Prostate gland (tissue), 2 donors: ENCODE measurements at places on chromosomes 4 and X.

GRCh38 chr4:37892641-37893040 lies 1.8 kb downstream of the TBC1D1 start:
- no peak for DNase-seq

- DNase-seq: no peak
Observed at GRCh38 chr4:69970071-69970470, 4.5 kb upstream of the CSN2 start.

GRCh38 chr4:159292137-159292896 lies 189.4 kb downstream of the RAPGEF2 start:
- DNase-seq: no peak

- DNase-seq: no peak
Observed at GRCh38 chr4:66863481-66863880, 681.8 kb downstream of the CENPC start.

- DNase-seq: no peak
Observed at GRCh38 chr4:33649015-33649414, 2595.3 kb downstream of the ARAP2 start.

- DNase-seq: no peak
Observed at GRCh38 chr4:120026853-120027252, 39.8 kb downstream of the MAD2L1 start.

DNA sequence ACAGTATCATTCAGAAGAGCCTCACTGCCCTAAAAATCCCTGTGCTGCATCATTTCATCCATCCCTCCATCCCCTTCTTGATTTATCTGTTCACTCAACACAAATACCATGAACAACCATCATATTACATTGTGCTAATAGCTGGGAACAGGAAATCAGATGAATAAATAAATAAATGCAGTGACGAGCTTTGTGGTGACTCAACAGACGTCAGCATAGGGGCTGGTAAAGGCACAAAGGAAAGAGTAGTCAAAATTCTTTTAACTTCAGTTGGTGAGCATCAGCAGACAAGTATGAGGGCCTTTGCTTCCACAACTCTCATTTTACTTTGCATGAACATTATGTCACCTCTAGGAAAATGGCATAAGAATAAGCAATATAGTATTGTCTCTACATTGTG lies 65.5 kb downstream of the EDNRA start:
- DNase-seq: no peak

DNA sequence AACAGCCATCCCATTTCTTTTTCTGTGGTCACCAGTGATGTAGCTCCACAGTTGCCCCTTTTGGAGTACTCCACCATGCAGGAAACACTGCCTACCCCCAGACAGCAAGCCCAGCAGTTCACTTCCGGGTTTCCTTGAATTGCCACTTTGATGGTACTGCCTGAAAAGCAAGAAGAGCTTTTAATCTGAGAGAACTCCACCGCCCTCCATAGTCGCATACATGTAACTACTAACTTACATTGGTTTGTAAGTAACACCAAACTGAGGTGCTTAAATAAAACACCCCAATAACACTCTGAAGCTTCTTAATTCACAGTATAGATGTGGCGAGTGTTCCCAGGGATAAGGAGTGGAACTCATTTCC lies 53.6 kb upstream of the HPSE start:
- DNase-seq: no peak

DNA sequence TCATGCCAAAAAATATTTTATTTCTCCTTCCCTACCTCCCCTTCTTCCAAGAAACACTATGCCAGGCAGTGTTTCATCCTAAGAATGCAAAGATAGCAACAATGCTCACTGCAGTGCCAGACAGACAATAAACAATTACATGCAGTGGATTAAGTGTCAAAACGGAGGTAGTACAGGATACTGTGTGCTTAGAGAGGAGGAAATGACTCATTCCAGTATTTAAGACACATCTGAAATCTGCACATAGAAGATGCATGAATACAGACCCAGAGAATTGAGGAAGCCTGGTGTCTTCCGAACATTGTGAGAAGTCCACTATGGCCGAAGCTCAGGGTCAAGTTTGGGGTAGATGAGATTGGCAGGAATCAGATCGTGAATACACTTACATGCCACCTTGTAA lies 326.4 kb downstream of the PPP3CA start:
- DNase-seq: no peak

GRCh38 chrX:30931920-30932319 lies 42.9 kb upstream of the TAB3 start:
- no peak for DNase-seq

DNA sequence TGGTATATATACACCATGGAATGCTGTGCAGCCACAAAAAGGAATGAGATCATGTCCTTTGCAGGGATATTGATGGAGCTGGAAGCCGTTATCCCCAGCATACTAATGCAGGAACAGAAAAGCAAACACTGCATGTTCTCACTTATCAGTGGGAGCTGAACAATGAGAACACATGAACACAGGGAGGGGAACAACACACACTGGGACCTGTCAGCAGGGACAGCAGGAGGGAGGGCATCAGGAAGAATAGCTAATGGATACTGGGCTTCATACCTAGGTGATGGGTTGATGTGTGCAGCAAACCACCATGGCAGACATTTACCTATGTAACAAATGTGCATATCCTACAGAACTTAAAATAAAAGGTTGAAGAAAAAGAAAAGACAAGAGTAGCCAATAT lies 81.1 kb upstream of the ADAD1 start:
- DNase-seq: no peak

DNA sequence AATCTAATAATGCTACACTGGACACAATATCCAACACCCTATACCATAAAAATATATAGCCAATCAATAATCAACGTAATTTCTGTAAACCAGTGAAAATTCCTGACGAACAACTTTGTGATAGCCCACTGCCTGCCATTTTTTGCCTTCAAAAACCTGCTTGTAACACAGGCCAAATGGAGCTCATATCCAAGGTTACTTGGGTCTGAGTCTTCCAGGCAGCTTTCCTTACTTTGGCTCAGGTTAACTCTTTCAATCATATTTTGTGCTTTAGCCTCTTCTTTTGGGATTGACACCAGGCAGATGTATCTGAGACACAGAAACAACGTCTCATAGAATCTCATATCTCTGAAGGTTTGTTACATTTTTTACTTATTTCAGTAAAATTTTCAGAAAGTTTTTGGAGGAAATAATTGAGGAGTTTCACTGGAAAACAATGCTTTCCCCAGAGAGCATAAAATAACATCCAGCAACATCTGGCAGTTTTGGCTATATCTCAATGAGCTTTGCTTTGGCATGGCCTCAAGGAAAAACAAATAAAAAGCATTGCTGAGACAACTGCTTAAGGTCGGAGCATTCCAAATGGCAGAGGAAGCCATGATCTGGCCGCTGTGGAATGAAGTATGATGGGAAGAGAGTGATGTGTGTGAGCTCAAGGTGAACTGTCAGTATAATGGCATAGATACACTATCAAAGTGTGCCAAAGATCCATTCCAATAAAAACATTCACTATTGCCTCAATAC lies 162.9 kb upstream of the SPIN4 start:
- peak; percentile 4 for DNase-seq

DNA sequence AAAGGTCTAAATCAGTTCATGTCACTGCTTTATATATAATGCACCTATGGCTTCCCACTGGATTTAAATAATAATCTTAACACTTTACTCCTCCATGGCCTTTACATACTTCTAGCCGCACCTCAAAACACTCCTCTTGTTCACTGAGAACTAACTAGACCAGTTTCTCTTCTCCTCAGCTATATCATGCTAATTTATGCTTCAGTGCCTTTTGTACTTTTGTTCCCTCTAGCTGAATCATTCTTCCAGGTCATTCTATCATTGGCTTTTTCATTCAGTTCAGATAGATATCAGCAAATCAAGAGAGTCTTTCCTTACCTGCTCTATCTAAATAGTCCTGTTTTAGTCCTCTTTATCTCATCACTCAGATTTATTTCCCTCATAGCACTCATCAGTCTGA lies 64.2 kb downstream of the TET2 start:
- no peak for DNase-seq

DNA sequence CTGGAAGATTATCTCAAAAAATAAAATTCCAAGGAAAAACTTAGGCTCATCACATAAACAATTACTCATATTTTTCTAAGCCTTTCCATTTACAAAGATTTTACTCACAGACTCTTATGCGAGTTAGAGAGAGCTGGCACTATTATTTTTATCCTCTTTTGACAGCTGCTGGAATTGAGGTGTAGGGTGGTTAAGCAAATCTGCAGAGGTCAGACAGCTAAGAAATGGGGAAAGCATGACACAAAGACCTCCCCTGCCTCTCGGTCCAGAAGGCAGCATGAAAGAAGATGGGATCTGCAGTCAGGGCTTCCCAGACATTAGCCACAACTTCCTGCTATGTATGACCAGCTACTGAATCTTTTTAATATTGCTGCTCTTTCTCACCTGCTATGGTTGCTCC lies 89.9 kb upstream of the CPEB2 start:
- DNase-seq: no peak

GRCh38 chr4:172900900-172901299 lies 267.7 kb upstream of the GALNT7 start:
- no peak for DNase-seq

- peak; percentile 58 for DNase-seq
Observed at GRCh38 chr4:40190880-40191815, 5.7 kb upstream of the RHOH start.

DNA sequence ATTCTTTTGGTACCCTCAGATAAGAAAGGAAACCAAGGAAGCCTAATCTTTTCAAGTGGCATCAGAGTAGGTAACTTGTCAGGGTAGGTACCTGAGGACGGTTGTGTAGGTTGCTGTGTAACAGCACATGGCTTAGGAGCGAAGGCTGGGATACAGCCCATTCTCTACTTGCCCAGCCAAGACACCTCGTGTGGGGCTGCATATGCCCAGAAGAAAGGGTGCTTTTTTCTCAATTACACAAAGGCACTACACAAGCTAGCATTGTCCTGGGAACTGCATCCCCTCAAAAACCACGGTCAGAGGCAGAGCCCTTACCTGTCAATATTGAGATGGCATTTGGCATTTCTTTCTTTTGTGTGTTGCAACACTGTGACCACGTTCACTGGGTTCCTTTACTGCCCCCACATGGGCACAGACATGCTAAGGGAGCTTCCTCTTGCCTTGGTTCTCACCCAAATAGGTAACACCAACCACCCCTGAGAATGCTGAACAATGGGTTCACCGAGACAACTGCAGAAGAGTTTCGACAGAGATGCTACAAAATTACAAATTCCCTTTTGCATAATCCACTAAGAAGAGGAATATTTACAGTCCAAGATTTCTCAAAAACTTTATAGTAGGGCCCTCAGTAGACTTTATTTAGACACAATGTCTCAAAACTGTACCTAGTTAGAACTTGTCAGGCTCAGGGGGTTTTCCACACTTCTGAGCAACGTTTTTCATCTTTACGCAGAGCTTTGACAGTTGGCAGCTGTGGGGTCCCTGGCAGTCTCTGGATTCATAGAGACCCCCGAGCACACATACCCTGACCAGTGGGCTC lies 35.8 kb upstream of the TNIP3 start:
- no peak for DNase-seq

DNA sequence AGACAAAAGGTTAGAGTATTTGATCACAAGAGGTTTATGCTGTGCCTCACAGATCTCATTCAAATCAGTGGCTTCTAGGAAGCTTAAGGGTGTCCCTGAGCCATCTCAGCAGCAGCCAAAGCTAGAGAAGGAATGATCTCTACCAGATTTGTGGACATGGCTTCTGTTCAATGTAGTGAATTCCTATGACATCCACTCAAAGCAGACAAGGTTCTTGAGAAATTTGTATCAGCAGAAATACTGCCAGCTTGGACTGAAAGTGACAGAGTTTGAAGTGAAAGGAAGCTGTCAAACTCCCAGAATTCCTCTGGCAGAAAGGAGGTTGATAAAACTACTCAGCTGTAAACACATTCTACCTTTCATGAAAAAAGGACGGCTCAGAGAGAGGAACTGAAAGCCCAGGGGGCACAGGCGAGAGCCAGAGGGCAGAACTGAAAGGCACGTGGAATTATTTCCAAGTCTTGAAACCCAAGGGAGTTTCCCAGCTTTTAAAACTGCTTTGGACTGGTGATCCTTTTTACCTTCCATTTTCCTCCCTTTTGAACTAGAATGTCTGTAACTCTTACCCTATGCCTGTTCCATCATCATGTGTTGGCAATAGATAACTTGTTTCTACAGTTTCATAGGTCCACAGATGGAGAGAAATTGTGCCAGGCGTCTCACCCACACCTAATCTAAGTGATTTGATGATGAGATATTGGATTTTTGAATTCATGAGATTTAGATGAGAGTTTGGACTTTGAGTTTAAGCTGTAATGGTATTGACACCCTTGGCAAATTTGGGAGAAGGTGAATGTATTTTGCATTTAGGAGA lies 14.5 kb upstream of the MED14 start:
- no peak for DNase-seq

DNA sequence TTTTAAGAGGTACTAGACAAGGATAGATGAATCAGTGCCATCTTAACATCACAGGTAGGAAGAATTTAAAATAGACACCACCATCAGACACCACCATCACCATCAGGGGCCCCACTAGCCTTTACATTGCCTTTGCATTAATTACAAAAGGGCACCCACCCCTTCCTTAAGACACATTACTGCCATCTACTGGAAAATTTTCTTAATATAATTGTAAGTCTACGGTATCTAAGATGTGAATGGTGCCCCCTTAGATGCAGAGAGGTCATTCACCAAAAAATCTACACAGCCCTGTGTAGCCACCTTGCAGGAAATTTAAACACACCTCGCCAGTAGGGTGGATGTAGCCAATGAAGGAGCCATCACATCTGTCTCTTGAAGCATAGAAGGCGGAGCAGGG lies 184.1 kb downstream of the MID1IP1 start:
- DNase-seq: no peak

DNA sequence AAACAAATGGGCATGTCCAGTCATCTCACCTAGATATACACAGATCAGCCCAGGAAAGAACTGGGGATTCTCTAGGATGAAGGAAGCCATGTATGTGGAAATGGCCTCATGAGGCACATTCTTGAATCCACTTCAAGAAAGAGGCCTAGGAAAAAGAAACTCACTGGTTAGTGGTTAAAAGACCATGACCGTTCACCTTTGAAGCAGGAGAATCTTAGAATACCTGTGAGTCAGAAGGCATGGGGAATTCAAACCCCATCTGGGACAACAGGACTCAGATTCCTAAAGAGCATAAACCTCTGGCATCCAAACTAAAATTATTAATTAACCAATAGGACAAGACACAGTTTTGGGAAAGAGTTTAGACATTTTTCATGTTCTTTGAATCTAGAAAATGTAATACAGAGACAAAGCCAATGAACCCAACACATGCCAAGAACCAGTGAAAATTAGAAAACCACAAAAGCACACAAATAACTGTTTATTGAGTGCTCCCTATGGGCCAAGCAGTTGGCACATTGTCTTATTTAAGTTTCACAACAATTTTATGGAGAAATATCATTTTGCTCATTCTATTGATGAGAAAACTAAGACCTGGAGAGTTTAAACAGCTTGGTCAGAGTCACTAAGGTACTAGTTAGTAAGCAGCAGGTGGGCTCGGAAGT lies 97.5 kb downstream of the NPNT start:
- no peak for DNase-seq

GRCh38 chrX:153926858-153927671 lies 1.0 kb upstream of the ARHGAP4 start:
- no peak for DNase-seq

GRCh38 chr4:123505095-123506010 lies 108.8 kb downstream of the SPRY1 start:
- peak; percentile 20 for DNase-seq
